Glutamatergic neuron (in vitro differentiated cells): ENCODE measurements at places on chromosomes 13 and 19.

DNA sequence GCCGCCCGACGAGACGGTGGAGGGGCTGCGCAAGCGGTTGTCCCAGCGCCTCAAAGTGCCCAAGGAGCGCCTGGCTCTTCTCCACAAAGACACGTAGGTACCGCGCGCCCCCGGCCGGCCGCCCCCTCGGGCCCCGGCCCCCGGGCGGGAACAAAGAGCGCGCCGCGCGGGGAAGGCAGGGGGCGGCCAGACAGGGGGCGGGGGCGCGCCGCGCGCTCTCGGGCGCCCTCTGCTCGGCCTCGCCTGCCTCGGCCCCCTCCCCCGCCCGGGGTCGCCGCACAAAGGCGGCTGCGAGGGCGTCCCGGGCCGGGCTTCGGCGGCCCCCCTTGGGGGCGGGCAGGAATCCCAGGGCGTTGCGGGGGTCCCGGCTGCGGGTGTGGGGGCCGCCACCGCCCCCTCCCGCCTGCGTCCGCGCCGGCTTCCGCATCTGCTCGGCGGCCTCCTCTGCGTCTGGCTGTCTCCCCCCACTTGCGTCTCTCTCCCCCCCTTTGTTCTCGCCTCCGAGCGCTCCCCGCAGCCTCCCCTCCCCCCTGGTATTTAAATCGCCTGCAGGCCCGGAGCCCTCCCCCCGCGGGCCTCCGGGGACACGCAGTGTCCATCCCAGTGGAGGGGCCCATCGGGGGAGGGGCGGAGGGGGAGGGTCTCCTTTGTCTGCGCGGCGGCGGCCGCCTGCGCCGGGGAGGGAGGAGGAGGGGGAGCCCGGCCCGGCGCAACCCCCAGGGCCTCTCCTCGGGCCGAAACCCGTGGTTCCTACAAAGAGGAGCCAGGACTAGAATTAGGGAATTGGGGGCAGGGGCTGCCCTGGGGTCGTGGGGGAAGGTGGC lies 2.3 kb downstream of the MIDN start:
- DNase-seq: peak; percentile 95

GRCh38 chr19:7720351-7720750 lies 11.6 kb downstream of the CLEC4G start:
- DNase-seq: no peak

GRCh38 chr13:24124789-24125476 lies 35.6 kb upstream of the SPATA13 start:
- DNase-seq: no peak

- no peak for DNase-seq
These were observed 1.1 kb upstream of the CBLC start for GRCh38 chr19:44776402-44777096.

DNA sequence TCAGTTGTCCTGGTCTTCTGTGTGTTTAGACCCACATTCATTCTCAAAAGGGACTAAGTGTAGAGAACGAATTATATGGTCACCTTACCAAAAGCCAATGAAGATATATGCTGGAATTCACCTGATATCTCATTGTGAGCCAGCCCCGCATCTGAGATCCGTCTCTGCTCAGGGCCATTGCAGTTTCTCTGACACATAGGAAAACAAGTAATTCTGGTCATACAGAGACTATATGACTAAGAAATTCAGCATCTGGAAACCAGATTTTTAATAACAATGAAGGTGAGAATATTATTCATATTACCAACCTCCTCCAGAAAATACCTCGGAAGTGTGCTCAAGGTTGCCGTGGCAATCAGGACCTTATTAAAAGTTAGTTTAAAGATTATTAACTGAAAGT lies 278.6 kb upstream of the EDNRB start:
- DNase-seq: no peak

GRCh38 chr13:32415019-32415418 lies 12.9 kb downstream of the N4BP2L1 start:
- DNase-seq: peak; percentile 41

DNA sequence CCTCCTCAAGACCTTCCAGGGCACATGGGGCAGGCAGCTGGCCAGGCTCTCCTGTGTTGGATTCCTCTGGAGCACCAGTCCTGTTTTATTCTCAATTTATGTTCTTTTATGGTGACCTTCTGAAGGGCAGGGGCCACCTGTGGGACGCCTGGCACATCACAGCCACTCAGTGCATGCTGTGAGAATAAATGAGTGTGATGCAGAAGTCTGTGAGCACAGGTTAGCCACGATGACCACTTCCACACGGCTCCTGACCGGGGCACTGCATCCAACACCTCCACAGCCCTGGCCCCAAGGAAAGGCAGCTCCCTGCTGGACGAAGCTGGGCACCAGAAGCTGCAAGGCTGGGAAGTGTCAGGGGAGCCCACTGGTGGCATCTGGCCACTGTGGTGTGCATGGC lies 122.8 kb downstream of the CRYL1 start:
- no peak for DNase-seq

GRCh38 chr19:48391100-48392005 lies at the start of gene KDELR1:
TSS of gene KDELR1 (minus strand) at chr19:48391551. CDS start at chr19:48391358, 193 bp downstream.
- DNase-seq: peak; percentile 85

DNA sequence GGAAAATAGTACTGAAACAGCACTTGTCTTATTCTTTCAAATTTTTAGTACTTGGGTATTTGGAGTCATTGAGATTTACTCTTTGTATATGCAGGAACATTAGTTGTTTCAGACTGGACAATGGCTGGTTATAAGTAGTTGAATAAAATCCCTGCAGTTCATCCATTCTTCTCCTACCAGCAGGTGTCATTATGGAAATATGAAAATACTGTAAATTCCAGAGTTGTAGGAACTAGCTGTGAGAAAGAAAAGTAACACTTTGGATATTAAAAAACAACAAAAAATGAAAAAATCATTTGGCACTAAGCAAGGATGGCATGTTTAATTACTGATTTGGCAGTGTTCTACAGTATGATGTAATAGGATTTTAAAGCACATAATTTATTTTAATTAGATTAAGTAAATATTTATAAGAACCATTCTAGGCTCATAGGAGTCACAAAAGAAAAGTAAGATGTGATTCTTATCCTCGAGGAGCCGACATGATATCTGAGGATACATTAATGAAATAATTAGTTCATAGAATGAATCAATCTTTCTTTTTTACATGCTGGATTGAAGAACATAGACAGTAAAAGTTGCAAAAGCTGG lies 155.3 kb downstream of the KCNRG start:
- DNase-seq: no peak

DNA sequence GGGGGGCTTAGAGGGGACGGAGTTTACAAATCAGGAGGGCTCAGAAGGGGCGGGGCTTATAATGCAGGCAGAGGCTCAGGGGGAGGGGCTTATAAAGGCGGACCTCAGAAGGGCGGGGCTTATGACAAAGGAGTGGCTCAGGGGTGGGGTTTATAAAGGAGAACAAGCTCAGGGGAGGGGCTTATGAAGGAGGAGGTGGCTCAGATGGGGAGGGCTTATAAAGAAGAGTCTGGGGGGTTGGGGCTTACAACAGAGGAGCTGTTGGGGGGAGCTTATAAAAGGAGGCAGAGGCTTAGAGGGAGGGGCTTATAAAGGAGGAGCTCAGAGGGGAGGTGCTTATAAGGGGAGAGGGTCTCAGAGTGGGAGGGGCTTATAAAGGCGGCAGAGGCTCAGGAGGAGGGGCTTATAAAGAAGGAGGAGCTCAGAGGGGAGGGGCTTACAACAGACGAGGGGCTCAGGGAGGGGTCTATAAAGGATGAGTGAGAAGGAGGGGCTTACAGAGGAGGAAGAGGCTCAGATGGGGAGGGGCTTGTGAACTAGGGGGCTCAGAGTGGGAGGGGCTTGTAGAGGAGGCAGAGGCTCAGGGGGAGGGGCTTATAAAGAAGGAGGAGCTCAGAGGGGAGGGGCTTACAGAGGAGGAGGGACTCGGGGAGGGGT lies 1.0 kb downstream of the SMIM24 start:
- no peak for DNase-seq

DNA sequence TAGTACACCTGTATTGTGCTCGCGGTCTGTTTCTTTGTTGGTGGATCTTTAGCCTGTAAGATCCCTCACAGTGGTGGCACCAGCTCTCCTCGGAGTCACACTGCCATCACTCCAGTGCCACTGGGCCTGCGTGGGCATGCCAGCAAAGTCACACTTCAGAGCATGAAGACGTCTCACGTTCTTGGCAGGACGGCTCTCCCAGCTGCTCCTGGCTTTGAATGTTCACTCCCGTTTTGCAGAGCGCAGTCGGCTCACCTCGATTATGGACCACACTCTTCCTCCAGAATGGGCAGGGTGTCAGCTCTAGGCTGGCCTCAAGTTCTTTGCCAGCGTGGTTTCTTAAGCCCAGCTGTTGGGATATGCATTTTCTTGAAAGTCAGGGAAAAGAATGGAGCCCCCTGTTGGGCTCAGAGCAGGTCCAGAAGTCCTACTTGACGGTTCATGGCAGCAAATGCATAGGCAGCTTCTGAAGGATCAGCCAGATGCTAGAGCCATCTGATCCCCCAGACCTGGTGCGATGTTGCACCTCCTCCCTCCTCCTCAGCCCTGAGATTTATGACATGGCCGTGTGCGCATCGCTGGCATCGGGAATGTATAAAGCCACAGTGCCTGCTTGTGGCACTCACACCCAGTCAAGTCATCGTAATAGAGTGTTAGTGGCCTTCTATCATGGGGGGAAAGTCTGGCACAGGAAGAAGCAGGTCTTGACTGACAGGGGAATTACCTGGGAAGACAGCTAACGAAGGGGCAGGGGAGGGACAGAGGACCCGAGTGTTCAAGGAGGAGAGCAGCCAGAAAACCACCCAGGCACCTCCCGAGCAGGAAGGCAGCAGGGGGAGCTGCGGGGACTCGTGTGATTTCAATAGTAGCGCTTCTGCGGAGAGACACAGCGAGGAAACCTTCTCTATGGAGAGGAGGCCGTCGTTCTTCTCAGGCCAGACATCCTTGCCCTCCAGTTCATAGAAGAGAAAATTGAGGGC lies 40.2 kb upstream of the NPAS1 start:
- DNase-seq: no peak

DNA sequence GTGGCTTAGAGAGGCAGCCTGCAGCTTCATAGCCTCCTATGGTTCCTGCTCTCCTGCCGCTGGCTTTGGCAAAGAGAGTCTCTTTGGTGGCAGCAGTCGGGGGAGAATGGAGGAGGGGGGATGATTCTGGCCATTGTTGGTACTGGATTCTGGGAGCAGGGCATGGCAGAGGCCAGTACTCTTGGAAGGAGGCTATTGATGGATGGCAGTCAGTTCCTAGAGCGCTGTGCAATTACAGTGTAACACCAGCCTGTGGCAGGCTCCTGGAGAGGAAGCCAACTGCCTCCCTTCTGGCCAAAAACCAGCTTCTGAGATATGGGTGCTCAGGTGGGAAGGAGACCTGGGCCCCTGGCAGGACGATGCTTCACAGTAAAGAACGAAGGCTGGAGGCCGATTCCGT lies 47.9 kb upstream of the TMTC4 start:
- no peak for DNase-seq

- DNase-seq: no peak
These were observed 39.6 kb downstream of the PCDH8 start for GRCh38 chr13:52808842-52809219.

- DNase-seq: no peak
These were observed 1.7 kb downstream of the TPRX2 start for GRCh38 chr19:47860602-47861297.

DNA sequence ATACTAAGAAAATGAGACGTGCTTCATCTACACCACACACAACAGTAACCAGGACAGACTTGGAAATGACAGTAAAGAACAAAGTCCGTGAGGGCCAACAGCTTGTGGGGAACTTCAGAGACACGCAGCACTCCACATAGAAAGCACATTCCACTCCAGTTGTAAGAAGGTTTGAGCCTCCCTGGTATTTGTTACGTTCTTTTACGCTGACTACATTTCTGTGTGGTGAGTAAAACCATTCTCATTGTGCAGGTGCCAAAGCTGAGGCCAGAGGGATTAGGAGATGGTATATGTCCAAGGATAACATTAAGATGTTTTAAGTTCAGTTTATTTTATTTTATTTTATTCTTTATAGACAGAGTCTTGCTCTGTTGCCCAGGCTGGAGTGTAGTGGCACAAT lies 1189.9 kb downstream of the UQCRFS1 start:
- no peak for DNase-seq

DNA sequence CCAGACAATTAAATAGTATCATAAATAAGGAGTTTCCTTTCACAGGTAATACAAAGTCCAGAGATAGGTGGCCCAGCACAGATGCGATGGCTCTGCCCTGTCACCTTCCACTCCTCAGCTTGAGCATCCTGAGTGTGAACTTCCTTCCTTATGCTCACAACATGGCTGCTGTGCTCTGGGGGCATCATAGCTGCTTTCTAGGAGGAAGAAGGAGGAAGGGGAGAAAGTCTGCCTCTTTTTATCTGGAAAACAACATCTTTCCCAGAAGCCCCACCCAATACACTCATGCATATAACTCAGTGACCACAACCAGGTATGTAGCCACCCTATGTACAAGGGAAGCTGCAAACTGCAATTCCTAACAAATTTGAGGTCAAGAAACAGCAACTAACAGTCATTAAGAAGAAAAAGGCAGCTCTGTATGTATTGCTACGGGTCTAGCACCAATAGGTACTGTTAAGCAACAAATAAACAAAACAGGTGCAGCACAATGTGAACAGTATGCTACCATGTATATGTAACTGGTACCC lies 201.2 kb upstream of the UBL3 start:
- no peak for DNase-seq

- DNase-seq: no peak
These were observed 4.3 kb upstream of the ZFR2 start for GRCh38 chr19:3873151-3873550.

GRCh38 chr19:5985098-5985783 lies 7.3 kb upstream of the RANBP3 start:
- DNase-seq: no peak

DNA sequence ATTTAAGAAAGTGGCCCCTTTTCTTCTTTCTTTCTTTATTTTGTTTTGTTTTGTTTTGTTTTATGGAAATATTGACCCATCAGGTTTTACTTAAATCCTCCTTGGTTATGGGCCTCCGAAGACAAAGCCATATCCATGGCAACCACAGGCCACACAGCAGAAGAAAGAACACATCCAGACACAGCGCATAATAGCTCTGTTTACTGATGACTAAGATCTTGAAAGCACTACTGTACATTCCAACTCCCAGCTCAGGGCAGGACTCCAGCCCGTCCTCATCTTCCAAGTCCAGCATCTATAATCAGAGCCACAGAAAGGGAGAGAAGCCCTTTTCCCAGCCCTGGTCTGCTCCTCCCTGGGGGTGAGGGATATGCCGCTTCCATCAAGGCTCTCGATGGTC lies 84.3 kb downstream of the NUFIP1 start:
- no peak for DNase-seq

DNA sequence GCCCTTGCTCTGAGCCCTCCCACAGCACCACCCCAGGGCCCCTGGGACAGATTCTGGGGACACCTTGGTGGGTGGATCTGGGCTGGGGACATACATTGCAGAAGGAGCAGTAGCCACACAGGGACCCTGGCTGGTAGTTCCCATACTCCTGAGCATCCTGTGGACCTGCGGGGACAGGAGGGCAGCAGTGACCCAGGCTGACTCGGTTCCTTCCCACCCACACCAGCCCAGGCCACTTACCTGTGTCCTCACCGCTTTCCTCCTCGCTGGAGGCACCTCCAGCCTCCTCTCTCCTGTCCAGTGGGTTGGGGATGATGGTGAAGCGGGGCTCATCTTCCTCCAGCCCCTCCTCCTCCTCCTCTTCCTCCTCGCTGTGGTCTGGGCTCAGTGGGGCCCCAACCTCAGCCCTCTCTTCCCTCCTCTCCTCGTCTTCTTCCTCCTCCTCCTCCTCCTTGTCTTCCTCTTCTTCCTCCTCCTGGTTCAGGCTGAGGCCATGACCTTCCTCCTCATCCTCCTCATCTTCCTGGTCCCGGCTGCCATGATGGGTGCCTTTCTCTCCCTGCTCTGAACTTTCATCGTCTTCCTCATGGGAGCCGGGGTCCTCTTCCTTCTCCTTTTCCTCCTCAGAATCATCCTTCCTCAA lies 1.9 kb downstream of the HRC start:
- no peak for DNase-seq
